ENCODE measurements at places on chromosomes 3 and 15.

DNA sequence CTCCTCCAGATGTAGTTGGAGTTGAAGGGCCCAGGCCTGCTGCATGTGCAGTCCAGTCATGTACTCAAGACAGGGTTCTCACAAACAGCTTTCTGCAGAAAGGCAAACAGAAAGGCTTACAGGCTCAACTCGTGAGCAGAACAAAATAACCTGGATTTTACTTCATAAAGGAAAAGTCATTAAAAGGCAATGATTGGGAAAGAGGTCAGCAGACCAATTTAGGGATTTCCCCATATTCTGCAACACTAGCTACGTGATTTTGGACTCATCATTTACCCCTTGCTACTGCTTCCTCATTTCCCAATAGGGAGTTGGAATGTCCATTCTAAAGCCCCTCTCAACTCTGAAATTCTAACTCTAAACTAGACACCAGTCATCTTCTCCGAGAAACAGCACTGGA is 18.1 kb downstream of the METTL6 start:
- DNase-seq, result no peak

DNA sequence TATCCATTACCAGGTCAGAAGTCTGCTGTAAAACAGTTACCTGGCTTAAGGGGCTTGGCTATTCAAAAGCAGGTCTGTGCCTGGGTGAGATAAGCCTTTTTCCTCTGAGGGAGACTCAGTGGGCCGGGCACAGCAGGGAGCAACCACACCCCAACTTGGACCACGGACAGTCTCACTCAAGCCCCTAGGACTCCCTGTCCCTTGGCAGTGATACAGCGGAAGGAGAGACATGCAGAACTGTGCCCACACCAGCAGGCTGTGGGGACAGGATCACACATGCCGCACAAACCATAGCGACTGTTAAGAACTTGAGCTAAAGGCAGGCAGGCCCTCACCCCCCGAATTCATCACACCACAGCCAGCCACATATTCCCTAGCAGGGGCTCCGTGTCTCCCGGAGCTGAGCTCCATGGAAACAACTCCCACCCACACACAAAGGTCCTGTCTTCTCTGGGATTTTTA is 2.8 kb upstream of the GP5 start:
- DNase-seq, result no peak

DNA sequence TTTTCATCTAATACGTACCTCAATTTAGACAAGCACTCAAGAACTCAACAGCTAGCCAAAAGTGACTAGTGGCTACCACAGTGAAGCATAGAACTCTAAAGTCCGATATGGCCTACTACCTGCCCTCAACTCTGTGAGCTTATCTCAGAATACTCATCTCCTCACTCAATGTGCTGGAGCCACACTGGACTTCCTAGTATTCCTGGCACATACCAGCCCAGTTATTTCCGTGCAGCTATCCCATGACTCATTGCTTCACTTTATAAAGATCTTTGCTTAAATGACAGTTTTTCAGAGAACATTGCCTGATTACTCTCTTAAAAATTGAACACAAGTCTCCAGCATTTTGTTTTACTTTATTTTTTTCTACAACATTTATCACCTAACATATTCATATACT is 524.7 kb downstream of the PYDC2 start:
- DNase-seq, result no peak

- DNase-seq, result no peak
Observed at GRCh38 chr15:90063770-90064247, 38.5 kb downstream of the IDH2 start.

DNA sequence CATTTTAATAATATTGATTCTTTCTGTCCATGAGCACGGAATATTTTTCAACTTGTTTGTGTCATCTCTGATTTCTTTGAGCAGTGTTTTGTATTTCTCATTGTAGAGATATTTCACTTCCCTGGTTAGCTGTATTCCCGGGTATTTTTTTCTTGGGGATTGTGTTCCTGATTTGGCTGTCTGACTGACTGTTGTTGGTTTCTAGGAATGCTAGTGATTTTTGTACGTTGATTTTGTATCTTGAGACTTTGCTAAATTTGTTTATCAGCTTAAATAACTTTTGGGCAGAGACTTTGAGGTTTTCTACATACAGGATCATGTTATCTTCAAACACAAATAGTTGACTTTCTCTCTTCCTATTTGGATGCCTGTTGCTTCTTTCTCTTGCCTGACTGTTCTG is 418.8 kb upstream of the ALCAM start:
- no peak for DNase-seq

DNA sequence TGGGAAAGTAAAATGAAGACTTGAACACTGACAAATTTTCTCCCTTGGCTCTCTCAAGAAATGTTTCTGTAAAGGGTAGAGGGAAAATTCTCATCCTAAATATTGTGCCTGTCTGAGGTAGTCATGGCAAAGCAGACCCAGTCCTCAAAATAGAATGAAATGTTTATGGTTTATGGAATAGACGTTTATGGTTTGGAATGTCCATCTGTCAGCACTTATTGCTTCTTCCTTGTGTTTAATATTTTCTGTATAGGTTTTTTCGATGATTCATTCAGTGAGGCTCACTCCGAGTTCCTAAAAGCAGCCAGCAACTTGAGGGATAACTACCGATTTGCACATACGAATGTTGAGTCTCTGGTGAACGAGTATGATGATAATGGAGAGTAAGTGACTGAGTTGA is 13.9 kb downstream of the ELL3 start:
- no peak for DNase-seq

GRCh38 chr15:64373360-64373759 is 7.9 kb downstream of the PCLAF start:
- DNase-seq, result no peak

- no peak for DNase-seq
Observed at GRCh38 chr3:174285242-174285864, 573.8 kb upstream of the NAALADL2 start.

DNA sequence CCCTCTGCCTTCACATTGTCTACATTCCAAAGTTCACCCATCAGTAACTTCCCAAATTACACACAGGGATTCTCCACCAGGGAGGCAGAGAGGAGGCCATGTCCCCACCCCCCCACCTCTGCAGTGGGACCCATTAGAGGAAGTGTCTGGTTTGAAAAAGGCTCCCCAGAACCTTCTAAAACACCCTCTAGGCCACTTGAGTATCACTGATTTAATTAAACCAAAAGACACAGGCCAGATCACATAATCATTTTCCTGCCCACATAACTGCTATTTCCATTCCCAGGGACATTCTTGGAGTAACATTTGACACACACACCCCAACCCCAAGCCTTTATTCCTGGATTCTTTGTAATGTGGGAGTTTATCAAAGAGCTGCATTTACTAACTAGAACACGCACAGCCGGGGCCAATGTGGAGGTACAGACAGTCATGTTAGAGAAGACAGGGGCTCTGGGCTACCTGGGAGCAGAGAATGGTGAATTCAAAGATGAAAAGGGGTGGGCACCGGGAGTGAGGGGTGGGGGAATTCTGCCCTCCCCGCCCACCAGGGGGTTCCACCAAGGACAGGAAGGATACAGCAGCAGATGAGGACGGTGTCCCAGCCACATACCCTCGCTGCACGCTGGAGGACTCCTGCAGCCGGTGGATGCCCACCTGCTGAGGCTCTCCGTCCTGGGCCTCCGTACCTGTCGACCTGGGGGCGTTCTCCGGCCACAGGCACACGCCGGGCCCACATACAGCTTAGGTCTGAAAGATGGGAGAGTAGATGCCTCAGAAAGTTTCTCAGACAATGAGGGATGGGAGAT is 201.4 kb upstream of the CTNNB1 start:
- no peak for DNase-seq

DNA sequence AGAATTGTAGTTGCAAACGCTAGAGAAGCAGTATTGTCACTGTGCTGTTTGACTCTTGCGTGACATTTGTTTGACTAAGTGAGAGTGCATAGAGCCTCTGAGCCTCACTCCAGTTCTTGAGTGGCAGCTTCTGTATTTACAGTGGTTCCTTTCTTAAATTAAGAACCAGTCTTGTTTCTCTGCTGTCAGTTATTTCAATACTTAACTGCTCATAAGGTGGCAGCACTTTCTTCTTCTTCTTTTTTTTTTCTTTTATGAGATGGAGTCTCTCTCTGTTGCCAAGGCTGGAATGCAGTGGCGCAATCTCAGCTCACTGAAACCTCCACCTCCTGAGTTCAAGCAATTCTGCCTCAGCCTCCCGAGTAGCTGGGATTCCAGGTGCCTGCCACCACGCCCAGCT is 372.1 kb downstream of the LPP start:
- DNase-seq, result no peak

GRCh38 chr3:192409838-192410683 is 317.3 kb downstream of the FGF12 start:
- DNase-seq, result no peak

- no peak for DNase-seq
Observed at GRCh38 chr3:188207941-188208515, 54.1 kb downstream of the LPP start.

DNA sequence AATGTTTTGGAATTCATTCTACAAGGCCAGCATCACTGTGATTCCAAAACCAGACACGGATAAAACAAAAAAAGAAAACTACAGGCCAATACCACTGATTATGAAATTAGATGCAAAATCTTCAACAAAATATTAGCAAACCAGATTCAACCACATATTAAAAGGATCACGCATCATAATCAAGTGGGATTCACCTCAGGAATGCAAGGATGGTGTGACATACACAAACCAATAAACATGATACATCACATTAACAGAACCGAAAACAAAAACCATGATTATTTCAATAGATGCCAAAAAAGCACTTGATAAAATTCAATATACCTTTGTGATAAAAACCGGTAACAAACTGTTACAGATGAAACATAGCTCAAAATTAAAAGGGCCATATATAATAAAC is 48.9 kb downstream of the DLG1 start:
- no peak for DNase-seq

DNA sequence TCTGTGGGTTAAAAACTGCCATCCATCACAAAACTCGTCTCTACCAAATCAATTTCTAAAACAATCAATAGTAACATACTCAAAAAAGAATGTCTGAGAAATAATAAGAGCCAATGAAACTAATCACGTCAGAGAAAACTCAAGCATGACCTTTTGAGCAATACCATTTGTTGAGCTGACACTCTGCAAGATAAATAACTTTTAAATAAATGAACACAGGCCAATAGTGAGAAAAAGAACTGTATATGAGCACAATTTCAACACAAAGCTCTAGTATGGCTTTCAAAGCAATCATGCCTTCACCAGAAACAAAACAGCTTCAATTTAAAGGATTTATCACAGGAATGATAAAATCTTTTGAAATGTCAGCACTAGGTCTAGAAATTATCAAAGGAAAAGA is 249.2 kb upstream of the SETMAR start:
- no peak for DNase-seq

GRCh38 chr15:81133782-81134461 is at the start of gene CFAP161:
TSS of gene CFAP161 (plus strand) at chr15:81134270. CDS start at chr15:81134330, 60 bp downstream.
- DNase-seq, result no peak

- DNase-seq, result peak; percentile 28
Observed at GRCh38 chr15:42921342-42921731, 759 bp upstream of the TTBK2 start.

All from activated CD4-positive, alpha-beta T cell treated with anti-CD3 and anti-CD28 coated beads, Interleukin-2, amount 50 U/mL, for 4 hours (primary cell).